Thymus (tissue), 14 donors: ENCODE measurements at places on chromosomes 3 and 15.
A peak's percentile ranks its signal among the peaks of the same experiment; 100 is the strongest.

GRCh38 chr3:160735826-160736225 lies 20.2 kb upstream of the PPM1L start:
- DNase-seq = no peak

DNA sequence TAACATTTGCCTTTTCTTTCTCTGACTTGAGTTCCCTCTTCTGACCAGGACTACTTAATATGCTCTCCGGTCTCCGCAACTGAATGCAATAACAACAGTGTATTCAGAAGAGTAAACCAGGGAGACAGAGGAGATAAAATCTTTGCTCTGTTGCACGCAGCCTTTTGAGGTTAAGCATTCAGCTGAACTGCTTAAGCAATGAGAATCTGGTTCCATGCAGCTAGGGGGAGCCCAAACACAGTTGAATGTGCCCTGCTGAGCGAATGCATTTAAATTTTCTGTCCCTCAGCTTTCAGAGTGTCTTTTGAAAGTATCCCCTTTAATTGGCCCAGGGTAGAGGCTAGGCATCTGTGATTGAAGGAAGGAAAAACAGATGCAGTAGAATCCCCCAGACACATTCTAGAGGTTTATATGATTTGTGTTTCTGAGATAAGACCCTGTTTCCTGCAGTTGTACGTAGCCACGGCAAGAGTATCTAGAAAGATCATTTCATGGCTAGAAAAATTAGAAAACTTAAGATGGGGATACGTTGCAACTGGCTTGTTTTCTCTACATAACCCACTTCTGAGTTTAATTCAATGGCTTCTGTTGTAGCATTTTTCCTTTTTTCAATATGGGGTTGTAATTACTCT lies 309.6 kb downstream of the TUSC7 start:
- peak; percentile 45 for DNase-seq

GRCh38 chr15:82931221-82931620 lies 21.3 kb downstream of the HOMER2 start:
- no peak for DNase-seq

- no peak for DNase-seq
These were observed 53.8 kb upstream of the PIK3CB start for GRCh38 chr3:138888560-138888959.

- DNase-seq = no peak
These were observed 53.0 kb upstream of the DAZL start for GRCh38 chr3:16658004-16658924.

DNA sequence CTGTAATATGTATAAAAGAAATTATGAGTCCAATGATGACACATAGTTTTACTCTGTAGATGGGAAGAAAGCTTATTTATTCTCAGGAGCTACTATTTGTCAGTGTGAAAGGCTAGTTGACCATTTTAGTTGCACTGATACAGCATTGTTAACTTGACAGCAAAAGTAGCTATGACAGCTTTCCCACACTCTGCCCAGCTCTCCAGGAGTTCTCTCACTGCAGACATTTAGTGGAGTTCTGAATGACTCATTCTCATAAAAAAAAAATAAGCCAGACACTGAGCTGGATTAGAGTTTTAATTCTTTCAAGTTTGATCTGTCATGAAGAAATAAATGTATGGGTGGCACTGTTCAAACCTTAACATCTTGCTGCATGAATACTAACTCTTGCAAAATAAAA lies 77.2 kb upstream of the CFAP20DC start:
- no peak for DNase-seq

DNA sequence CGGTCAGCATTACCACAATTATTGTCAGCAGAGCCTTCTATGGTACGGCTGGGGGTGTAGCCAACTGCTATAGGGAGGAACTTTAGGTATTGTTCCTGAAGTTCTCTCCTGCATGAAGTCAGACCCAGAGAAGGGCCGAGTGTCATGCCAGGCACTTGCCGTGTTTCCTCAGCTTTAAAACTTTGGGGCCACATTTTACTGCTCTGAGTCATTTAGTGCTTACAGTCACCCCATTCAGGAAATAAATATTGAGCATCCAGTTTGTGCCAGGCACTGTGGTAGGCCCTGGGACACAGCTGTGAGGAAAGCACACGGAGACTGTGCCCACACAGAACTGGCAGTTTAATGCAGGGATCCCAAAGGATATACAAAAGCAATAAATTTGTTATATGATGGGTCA lies 54.5 kb upstream of the APEH start:
- DNase-seq = no peak

DNA sequence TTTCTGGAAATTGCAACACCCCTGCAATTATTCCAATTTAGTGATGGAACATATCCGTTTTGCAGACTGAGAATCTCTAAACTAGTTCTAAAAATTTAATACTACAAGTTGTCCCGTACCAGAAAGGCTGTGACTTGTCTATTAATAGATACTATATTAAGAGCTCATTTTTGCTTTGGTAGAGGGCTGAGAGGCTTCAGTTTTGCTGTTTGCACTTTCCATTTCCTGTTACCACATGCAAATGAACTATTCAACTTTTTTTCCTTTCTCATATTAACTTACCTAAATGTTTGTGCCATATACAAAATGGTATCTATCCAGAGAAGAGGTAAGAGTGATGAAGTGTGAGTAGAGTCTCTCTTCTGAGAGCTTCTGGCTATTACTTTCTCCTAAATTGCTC lies 101.5 kb upstream of the CRBN start:
- DNase-seq = no peak

DNA sequence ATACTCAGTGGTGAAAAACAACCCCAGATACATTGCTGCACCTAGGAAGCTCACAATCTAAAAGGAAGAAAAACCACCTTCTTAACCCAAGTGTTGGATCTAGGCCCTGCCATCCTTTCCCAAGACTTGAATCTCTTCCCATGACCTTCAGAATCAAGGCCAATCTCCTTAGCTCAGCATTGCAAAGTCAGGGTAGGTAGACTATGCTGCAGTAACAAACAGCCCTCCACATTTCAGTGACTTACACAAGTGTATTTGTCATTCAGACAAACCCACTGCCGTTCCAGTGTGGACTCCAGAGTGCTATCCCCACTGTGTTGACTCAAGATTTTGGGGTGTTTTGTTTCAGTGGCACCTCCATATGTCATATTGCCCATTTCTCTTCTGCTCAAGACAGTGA lies 278.4 kb downstream of the UACA start:
- DNase-seq = no peak

DNA sequence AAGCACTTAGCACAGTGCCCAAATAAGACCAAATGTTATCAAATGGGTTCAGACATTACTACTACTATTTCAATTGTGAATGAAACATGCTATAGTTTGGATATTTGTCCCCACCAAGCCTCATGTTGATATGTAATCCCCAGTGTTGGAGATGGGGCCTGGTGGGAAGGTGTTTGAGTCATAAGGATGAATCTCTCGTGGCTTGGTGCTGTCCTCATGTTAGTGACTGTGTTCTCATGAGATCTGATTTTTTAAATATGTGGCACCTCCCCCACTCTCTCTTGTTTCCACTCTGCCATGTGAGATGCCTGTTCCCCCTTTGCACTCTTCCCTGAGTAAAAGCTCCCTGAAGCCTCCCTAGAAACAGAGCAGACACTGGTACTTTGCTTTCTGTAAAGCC lies 148.7 kb upstream of the TGFBR2 start:
- no peak for DNase-seq

DNA sequence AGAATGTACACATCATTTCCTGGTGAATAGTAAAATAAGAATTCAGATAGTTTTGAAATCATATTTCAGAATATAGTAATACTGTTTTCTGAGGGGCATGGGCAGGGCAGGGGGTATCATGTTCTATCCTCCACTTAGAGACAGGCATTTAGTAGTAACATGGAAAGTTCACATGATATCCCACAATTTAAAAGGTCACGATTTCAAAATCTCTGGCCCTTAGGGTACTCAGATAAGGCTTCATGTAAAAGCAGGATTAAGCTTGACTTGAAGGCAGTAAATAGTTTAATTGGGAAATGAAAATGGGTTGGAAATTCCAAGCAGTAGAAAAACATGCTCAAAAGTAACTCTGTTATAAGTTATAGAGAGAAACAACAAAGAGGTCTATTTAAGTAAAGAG lies 353.2 kb upstream of the AGTR1 start:
- DNase-seq = no peak

DNA sequence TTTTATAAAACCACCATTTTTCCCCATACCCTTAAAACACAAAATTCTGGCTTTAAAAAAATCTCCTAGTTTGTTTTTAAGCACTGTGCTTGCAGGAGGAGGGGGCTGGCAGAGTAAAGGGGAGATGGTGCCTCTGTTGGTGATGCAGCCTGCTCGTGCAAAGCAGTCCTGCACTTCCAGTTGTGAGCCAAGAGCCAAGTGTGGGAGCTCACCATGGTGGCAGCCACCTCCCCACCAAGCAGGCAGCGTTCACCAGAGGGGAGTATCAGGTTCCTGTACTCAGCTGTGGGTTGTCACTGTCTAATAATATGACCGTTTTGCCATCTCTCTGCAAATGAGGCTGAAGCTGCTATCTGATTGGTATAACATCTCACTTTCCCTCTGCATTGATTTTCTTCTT lies 164.8 kb downstream of the SYNPR start:
- no peak for DNase-seq

- no peak for DNase-seq
These were observed 33.0 kb upstream of the TMEM158 start for GRCh38 chr3:45259133-45259532.

GRCh38 chr3:180600473-180600872 lies 1.5 kb upstream of the TTC14 start:
- no peak for DNase-seq

GRCh38 chr15:52698514-52698913 lies 19.3 kb upstream of the ATOSA start:
- DNase-seq = no peak

DNA sequence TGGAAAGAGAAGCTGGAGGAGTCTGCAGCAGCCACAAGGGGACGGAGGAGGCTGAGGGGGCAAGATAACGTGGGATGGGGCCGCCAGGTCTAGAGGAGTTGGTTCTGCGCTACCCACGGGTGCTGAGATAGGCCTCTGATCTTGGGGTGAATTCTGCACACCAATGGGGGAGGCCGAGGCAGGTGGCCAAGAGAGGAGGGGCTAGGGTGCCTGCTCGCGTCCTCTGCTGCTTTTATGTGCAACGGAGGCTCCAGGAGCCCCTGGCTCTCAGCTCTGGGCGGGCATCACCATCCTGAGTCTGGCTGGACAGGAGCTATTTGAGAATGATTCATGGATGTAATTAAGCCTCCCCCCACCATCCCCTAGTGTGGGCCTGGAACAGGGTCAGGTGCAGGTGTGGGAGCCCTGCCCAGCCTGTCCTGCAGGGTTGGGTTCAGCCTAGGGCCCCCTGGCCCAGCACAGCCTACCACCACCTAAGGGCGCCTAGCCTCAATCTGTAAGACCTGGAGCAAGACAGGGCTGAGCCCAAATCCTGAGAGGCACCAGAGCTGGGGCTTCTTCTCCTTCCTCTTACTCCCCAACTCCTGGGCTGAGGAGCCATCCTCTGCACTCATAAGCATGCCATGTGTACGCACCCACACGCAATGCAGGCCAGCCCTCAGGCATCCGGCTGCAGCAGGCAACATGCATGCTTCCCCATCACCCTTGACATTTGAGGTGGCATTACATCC lies 32.3 kb upstream of the SEMA3F start:
- no peak for DNase-seq

- DNase-seq = no peak
These were observed 63.3 kb upstream of the STT3B start for GRCh38 chr3:31469385-31469784.

DNA sequence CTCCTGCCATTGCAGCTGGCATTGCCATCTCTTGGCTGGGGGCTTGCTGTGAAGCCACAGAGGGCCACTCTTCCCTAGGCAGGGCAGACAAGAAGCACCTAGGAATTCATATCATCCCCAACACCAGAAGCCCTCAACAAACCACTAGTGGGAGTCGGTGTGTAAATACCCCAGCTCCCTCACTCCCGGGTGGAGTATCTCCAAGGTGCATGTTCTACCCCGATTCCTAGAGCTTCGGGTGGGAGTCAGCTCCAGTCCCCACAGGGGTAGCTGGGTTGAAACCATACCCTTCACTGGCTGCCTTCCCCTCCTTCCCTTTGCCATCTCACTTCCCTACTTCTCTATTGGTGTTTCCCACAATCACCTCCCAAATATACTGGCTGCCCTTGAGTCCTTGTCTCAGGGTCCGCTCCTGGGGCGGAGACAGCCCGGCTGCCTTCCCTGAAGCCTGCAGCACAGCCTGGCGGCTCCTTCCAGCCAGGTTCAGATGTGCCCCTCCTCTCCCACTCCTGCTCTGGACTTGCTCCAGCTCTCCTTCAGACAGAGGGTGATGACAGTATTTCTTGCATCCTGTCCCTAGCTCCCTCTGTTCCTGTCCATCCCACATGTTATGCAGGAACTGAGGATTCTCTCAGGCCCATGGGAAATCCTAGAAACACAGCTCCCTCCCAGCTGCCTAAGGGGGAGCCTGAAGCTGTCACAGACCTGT lies 33.3 kb downstream of the FAM3D start:
- no peak for DNase-seq

GRCh38 chr15:98232761-98233160 lies 272.3 kb downstream of the ARRDC4 start:
- no peak for DNase-seq

DNA sequence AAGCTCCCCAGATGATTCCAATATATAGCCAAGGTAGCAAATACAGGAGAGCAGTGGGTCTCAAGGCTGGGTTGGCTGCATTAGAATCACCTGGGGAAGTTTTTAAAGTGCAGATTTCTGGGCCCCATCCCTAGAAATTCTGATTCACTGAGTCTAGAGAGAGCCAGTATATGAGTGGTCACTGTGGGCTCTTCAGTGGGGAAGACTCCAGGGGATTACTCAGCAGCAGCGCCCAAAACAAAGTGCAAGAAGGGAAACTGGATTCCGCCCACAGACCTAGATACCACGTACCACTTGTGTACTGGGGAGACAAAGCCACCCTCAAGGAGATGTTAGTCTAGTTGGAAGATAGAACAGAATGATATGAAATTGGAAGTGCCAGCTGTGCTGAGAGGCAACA lies 40.0 kb downstream of the NME9 start:
- DNase-seq = no peak

GRCh38 chr3:99825004-99825640 lies 7.5 kb downstream of the CMSS1 start:
- no peak for DNase-seq

DNA sequence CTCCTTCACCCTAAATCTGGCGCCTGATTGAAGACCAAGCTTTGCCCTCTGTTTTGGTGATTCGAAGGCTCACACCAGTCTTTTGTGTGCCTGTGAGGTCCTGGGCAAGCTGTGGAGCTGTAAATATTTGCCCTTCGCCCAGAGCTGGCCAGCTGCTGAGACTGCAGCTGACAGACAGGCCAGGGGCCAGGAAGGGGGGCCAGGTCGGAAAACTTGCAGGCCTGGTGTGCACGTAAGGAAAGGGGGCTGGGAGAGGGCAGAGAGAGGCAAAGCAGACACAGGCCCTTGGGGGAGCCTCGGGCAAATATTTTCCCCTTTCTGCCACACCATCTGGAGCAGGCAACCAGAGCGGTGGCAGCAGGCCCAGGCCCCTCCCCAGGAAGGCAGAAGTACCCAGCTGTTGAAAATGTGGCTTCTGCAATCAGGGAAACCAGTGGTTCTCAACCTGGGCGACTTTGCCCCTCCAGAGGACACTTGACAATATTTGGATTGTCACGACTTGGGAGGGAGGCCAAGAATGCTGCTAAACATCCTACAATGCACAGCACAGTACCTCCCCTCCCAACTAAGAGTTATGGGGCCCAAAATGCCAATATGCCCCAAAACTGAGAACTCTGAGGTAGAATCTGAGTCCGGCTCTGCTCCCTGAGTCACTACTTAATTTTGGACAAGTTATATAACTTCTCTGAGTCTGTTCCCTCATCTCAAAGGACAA lies 2.5 kb downstream of the PDZRN3 start:
- DNase-seq = no peak

- DNase-seq = peak; percentile 67
These were observed 166.1 kb downstream of the SSR3 start for GRCh38 chr3:156388497-156389448.
